Cerebellar nuclear complex (tissue), 1 donor: ENCODE measurements at places on chromosomes 3 and 15.

GRCh38 chr3:42844412-42844713, 31.3 kb downstream of the CYP8B1 start:
- no peak for DNase-seq

- no peak for DNase-seq
Observed at GRCh38 chr3:148513096-148513543, 184.6 kb upstream of the AGTR1 start.

- no peak for DNase-seq
Observed at GRCh38 chr3:13111173-13111872, 38.1 kb upstream of the IQSEC1 start.

GRCh38 chr3:180926526-180926925, 14.1 kb downstream of the FXR1 start:
- DNase-seq, result no peak

DNA sequence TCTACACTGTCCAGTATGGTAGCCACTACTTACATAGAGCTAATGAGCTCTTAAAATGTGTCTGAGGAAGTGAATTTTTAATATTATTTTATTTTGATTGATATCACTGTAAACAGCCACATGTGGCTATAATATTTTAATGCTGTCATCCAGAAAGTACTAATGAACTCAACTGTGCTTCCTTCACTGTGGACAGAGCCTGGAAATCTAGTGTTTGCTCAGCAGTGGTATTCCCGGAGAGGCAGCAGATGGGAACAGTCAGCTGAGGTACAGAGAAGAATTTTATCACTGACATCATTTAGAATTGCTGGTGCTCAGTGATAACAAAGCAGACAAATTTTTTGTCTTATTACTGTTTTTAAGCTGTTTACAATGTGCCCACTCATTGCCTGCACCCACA, 68.7 kb upstream of the ACP3 start:
- no peak for DNase-seq
